Posterior cingulate gyrus (tissue), 11 donors: ENCODE measurements at places on chromosomes 2 and 18.
A peak's percentile ranks its signal among the peaks of the same experiment; 100 is the strongest.

GRCh38 chr2:122816803-122817202 is 1061.4 kb downstream of the TSN start:
- no peak for DNase-seq

- no peak for DNase-seq
These were observed 9.7 kb downstream of the SEC11C start for GRCh38 chr18:59149416-59149815.

DNA sequence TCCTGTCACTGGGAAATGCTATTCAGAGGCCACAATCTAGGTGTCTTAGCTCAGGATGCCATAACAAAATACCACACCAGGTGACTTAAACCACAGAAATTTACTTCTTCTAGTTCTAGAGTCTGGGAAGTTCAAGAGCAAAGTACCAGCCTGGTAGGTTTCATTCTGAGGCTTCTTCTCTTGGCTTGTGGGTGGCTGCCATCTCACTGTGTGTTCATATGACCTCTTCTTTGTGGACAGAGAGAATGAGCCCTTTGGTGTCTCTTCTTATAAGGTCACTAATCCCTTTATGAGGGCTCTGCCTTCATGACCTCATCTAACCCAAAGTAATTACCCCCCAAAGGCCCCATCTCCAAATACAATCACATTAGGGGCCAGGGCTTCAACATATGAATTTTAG is 57.3 kb downstream of the RHOB start:
- DNase-seq = no peak

- no peak for DNase-seq
These were observed 13.0 kb upstream of the FHL2 start for GRCh38 chr2:105411720-105412407.

- DNase-seq = peak; percentile 61
These were observed 62.6 kb downstream of the SMAD7 start for GRCh38 chr18:48887905-48888772.

GRCh38 chr2:96754317-96754716 is 6.4 kb upstream of the CNNM4 start:
- no peak for DNase-seq

GRCh38 chr2:95296880-95297487 is at the start of gene KCNIP3:
Gene KCNIP3, plus strand, starts transcription at chr2:95297347. Its CDS starts 92 bp downstream, at chr2:95297439.
- DNase-seq = peak; percentile 71

GRCh38 chr2:55768991-55769390 is 75.3 kb upstream of the PNPT1 start:
- no peak for DNase-seq

- DNase-seq = no peak
These were observed 612.8 kb upstream of the PKDCC start for GRCh38 chr2:41434991-41435390.

GRCh38 chr2:237043866-237044265 is 41.8 kb upstream of the COPS8 start:
- no peak for DNase-seq

DNA sequence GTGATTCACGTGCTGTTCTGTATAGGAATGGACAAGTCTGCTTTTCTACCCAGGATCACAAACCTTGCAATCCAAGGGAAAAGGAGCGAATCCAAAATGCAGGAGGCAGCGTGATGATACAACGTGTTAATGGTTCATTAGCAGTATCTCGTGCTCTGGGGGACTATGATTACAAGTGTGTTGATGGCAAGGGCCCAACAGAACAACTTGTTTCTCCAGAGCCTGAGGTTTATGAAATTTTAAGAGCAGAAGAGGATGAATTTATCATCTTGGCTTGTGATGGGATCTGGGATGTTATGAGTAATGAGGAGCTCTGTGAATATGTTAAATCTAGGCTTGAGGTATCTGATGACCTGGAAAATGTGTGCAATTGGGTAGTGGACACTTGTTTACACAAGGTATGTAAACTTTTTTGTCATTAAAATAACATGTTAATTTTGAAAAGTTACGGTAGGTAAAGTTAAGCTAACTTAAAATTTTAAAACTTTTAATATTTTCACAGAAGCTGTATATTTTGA is 33.0 kb downstream of the PPM1B start:
- DNase-seq = no peak

DNA sequence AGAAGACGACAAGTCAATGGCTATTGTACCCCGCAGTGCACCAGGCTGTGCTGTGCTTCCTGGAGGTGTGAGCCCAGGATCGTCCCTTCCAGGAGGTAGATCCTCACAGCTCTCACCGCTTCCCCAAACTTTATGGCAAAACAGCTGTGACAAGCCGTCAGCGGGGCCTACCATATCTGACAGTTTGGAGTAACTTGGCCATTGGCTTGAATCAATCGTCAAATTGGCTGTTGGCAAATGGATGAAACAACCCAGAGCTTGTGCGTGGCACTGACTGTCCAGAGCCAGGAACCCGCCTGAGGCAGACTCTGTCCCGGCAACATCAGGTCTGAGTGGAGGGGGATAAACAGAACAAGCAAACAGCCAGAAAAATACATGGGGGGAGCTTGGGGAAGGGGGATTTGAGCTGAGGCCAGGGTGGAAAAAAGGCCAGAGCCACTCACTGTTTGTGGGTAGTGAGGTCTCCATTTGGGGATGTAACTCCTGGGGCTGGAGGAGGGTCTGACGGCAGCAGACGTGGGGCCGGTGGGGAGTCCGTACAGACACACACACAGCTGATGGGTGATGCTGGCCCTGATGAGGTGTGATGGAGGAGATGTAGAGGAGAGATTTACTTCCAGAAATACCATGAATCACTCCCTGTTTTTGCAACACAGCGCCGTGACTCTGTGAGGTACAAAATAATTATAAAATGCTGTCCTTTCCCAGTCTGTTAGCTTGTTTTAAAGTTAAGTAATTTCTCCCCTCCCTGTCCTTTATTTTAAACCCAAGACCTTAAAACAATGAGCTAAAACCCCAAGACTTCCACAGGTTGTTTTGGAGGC is 174.8 kb downstream of the TWIST2 start:
- DNase-seq = no peak

- no peak for DNase-seq
These were observed 51.3 kb downstream of the RNF144A start for GRCh38 chr2:6968319-6969100.

DNA sequence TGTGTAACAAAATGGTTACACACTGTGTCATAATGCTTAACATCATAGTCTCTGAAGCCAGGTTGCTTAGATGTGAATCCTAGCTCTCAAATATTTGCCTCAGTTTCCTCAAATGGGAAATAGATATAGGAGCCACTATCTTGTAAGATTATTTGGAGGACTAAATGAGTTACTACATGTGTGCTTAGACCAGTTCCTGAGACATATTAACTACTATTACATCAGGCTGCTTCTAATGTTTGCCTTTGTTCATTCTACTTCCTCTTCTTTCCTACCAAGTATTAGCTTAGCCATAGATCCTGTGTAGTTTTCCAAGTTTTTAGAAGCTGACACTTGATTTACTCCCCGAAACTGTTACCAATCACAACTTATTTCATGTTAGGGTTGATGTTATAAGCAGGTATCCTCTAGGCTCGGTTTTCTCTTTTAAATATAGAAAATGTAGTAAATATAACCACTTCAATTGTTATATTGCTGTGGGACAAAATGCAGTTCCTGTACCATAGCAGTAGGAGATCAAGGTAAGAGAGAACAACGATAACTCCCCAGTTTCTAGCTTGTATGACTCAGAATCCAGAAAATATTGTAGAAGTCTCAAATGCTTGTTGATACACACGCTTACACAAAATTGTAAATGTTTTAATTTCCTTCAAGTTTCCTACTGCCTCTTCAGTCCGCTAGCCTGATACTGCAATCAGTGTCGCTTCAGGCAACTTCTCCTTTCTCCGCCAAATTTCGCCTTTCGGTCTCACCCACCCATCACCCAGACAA is 751 bp upstream of the DNAJC10 start:
- no peak for DNase-seq

- no peak for DNase-seq
These were observed 149.6 kb downstream of the IRS1 start for GRCh38 chr2:226649871-226650660.

- DNase-seq = no peak
These were observed 164.8 kb downstream of the PRKCE start for GRCh38 chr2:45816272-45816671.

DNA sequence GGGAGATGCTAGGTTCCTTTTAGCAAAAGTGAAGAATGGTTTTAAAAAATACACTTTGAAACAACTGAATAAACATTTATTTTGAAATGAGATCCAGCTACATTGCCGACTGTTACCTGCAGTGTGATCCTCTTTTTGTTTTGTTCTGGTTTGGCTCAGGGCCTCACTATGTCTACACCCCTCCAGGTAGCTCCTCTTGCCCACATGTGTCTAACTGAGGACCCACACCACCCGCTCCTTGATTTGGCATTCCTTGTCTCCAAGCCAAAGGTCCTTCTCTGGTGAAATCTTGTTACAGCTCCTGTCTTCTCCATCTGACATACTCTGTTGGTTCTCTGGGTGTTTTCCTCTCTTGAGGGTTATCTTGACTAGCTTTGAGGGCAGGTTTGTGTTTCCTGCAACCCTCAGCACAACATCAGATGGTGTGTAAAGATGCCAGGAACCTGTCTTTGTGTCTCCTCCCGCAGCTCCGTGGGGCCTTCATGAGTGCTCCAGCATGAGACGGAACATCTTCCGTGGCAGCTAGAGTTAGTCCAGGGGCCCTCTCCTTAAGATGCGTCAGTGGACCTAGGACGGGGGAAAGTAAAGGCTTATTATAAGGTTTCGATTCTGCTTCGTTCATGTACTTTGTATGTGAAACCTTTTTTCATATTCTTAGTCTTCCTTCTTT is 32.1 kb downstream of the MAP4K4 start:
- no peak for DNase-seq

GRCh38 chr2:217371781-217372213 is 511.9 kb upstream of the TNP1 start:
- no peak for DNase-seq

DNA sequence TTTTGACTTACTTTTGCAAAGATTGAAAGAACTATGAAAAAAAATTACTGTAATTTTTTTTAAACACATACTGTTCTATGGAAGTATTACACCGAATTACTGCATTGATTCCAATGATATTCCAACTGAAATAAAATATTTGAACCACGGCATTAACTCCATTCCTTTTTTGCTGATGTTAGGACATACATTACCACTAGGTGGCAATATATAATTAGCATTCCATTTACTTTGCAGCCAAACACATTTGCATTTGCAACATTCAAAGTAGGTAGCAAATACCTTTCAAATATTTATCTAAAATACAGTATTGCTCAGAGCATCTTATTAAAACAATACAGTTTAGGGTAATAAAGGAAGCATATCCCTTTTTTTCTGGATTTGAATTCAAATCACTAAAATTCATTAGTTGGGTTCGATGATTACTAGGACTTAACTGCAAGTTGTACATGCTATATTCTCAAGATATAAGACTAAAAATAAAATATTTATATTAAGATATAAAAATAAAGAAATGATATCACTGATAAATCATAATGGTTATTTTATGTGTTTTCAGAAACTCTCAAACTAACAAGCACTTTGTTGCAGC is 31.3 kb downstream of the LANCL1 start:
- no peak for DNase-seq

- DNase-seq = no peak
These were observed 263.9 kb upstream of the UBE2E3 start for GRCh38 chr2:180716186-180717180.

DNA sequence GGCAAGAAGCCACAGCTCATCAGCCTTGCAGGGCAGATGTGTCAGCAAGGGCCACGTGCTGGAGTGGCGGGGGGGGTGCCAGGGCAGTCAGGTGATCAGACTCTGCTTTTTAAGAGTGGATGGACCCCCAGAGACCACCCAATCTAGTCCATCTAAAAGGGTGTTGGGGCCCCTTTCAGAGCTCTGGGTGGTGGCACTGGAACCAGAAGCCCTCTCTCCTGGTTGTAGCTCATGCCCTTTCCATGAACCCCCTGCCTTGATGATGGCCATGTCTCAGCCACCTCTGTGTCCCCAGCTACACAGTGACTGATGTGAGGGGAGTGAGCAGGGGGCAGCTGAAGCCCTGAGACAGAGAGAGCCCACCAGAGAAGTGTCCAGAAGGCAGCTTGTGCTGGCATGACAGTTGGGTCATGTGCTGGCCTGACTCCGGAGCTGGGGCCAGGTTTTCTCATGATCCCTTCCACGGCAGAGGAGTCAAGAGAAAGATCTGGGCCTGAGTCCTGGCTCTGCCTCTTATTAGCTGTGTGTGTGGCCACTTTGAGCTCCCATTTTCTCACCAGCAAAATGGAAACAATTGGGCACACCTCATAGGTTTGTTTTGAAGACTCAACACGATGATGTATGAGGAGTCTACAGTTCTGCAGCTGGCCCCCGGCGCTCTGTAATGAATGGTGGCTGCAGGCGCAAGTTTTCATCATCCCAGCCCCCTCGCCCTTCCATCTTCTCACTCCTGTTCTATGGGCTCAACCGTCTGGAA is 195.7 kb downstream of the ZFP36L2 start:
- no peak for DNase-seq

DNA sequence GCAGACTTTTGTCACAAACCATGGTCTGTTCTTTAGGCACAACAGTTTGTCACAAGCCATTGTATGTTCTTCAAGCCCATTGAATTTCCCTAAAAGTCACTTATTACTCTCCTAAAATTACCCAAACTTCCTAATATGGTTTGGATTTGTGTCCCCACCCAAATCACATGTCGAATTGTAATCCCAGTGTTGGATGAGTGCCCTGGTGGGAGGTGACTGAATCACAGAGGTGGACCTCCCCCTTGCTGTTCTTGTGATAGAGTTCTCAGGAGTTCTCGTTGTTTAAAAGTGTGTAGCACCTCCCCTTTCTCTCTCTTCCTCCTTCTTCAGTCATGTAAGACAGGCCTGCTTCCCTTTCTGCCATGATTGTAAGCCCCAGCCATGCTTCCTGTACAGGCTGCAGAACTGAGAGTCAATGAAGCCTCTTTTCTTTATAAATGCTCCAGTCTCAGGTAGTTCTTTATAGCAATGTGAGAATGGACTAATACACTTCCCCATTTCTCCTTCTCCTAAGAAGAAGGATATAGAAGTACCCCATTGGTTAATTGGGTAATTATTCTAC is 11.2 kb upstream of the GYPC start:
- no peak for DNase-seq

DNA sequence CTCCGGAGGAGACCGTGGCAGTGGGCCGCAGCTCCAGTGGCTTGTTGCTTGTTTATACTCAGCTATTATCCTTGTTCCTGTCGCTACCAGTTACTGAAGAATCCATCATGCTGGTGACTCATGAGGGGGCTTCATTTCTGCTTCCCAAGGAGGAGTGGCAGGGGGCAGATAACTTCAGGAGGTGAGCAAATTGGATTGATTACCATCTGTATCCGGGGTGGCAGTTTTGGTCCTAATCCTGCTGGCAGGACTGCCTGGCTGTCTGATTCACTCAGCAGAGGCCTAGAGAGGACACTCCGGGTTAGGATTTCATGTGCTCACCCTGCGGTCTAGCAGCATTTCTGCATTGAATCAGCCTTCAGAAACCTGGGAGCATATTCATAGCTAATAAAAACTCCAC is 230.0 kb downstream of the ACTR3 start:
- DNase-seq = no peak

GRCh38 chr18:75489493-75490190 is 62.1 kb upstream of the SMIM21 start:
- no peak for DNase-seq
